Stimulated activated CD4-positive, alpha-beta T cell treated with anti-CD3 and anti-CD28 coated beads, TNF-alpha, amount 100 ng/mL, for 4 hours (primary cell): ENCODE measurements at places on chromosomes 3 and 15.

DNA sequence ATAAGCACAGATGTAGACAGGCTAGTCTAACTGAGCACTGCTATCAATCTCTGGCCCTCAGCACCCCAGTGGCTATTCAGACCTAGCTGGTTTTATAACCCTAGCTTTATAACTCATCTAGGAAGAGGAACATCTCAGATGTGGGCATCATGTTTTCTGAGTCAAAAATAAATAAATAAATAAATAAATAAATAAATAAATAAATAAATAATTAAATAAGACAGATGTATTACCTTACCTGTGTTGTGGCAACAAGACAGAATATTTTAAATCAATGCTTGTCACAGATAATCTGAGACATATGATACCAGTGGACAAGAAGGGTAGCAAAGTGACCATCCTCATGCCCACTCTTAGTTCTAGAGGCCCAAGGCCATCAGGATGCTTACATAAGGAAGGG, 52.2 kb downstream of the EFHB start:
- no peak for DNase-seq

DNA sequence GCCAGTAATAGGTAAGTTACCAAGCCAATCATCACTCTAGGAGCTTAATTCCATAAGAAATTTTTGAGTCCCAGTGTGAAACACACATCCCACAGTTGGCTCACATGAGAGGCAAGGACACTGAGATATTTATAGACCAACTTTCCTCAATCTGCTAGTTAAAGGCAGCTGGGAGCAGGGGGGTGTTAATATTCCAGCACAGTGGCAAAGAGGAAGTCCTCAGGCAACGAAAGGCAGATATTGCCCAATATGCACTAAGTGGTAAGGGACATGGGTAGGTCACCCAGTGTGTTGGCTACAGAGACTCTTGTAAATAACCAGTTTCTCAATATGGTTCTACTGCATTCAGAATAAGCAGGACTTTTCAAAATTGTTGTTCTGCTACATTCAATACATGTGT, 61.0 kb downstream of the TOP2B start:
- no peak for DNase-seq

DNA sequence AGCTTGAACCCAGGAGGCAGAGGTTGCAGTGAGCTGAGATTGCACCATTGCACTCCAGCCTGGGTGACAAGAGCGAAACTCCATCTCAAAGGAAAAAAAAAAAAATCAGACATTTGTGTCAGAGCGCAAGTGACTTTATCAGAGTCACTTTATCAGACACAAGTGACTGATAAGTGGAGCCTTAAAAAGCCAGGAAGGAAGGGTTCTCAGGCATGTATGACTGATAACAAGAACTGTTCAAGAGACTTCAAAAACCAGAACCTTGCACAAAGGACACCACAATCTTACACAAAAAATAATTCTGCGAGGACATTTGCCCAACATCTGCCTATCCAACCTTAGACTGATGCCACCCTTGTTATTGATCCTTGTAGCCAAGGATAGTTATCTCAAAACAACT, 13.3 kb upstream of the CFAP44 start:
- DNase-seq, result no peak

- DNase-seq, result no peak
These were observed 134.3 kb upstream of the IQSEC1 start for GRCh38 chr3:13207578-13207922.

- no peak for DNase-seq
These were observed 608 bp upstream of the SLC6A6 start for GRCh38 chr3:14401692-14402303.

DNA sequence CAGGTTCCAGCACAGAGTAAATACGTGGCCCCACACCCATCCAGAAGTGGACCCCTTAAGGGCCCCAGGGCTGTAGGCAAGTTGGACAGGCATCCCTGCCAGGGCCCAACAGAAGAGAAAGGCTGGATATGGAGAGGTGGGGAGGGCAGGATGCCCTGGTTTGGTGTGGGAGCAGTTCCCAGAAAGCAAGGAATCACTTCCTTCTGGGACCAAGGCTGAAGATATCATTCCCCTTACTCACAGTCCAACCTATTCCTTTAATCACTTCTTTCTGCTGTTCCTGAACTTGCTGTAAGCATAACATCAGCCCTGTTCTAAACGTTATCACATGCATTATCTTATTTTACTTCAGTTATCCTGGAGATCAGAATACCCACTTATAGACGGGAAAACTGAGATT, 6.1 kb upstream of the MESP2 start:
- no peak for DNase-seq

DNA sequence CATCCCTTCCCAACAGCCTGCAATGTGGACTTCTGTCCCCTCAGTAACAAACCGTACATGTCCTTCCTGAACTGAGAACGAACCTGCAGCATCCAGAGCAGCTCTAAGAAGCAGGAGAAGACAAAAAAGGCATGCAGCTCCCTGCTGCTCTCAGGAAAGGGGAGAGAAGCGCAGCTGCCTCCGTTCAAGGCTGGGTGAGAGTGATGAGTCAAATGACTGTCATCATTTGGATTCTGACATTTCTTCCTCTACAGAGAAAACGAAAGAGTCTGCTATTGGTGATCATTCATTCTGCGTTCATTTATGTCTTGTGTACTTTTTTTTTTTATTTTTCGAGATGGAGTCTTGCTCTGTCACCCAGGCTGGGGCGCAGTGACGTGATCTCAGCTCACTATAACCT, 677.8 kb downstream of the FHIT start:
- DNase-seq, result no peak

DNA sequence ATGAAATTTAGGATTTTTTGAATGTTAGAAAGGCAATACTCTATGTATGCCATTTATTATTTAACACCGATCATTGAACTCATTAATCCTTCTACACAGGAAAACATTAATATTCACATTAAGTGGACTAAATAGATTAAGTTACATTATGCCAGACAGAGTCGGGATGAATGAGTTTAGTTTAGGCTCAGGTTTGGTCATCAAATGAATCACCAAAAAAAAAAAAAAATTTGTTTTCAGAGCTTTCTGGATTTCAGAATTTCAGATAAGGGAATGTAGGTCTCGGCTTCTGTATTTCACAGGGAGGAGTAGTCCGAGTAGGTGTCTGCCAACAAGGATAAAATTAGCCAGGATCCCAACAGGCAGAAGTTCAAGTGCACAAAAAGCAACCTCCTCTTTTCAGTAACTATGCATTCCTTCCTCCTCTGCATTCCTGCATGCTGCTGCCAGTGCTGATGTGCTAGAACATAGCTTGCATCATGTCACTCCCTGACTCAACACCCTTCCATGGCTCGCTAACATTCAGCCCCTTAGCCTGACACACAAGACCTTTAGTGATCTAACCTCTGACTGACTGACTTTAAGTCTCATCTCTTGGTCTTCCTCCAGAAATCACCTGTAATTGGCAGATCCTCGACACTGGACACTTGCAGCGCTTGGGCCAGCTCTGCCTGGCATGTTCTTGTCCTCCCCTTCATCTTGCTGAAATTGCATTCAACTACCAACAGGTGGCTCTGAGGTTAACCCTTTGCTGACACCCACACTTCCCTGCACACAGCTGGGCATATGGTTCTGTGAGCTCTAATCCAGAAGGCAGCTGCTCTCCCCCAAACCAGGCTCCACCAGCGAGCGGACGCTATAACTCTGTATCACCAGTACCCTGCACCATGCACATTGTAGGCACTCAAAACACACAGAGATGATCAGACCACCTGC, 145.4 kb upstream of the PROK2 start:
- no peak for DNase-seq

DNA sequence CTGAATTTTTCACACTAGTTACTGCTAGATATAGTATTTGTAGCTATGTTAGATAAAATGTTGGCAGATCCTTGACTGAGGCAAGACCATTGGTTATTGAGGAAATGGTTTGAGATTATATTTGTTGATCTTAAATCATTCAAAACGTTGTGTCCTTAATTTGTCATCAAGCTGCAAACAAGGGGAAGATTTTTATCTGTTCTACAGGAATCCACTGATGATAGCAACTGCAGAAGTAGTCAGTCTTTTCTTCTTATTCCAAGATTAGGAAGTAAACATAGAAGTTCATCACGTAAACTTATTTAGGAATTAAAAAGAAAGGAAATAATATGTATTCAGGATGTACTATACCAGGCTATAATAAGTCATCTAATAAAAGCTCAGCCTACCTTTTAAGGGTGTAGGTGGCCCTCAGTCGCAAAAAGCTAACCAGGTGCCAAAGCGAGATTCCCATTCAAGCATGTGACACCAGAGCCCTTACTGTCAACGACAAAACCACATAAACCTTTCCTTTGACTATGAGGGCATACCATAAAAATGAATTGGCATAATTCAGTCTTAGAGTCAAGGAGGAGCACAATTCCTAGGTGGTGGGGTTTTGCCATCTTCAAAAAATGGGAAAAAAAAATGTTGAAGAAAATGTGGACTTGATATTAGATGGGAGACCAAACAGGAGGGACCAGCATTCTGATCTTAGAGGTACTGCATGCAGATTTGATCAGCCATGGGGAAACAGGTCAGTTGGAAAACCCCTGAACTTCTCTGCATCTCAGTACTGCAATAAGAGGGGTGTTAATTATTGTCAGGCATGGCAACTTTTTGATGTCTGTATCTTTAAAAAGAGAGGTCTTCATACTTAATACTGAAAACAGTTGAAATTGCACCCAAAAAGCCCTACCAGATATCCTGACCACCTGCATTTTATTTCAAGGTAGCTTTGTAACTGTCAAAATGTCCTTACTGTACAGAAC, 212.5 kb upstream of the UBE2E1 start:
- DNase-seq, result no peak

GRCh38 chr15:101204739-101205535, 46.9 kb downstream of the CHSY1 start:
- DNase-seq, result no peak

- DNase-seq, result no peak
These were observed 22.9 kb downstream of the RAB8B start for GRCh38 chr15:63212050-63213004.
